ENCODE measurements at places on chromosomes 1 and 21. TPM values are rescaled to one million over a fixed set of nuclear protein-coding genes. Genes with fewer than 3 reads are reported as not detected.

LRRC53 gene
- not detected for total RNA-seq

PLA2G2D gene
- total RNA-seq, result not detected

SH2D1B gene
- not detected for total RNA-seq

GBP5 gene
- total RNA-seq, result not detected

LCE1A gene
- total RNA-seq, result not detected

PYHIN1 gene
- total RNA-seq, result not detected

ANKRD65 gene
- total RNA-seq, result 0.39 TPM

C8B gene
- not detected for total RNA-seq

INTS7 gene
- total RNA-seq, result 15.3 TPM

IFI44L gene
- 3.8 TPM for total RNA-seq

S100B gene
- total RNA-seq, result 0.40 TPM

SCAF4 gene
- 6.6 TPM for total RNA-seq

UBL4B gene
- not detected for total RNA-seq

F3 gene
- total RNA-seq, result 114 TPM

AMY2B gene
- 2.7 TPM for total RNA-seq

AQP10 gene
- total RNA-seq, result 0.13 TPM

AMY2A gene
- not detected for total RNA-seq

Data from smooth muscle cell of the pulmonary artery (primary cell).